ENCODE measurements at places on chromosomes 12 and 14.

DNA sequence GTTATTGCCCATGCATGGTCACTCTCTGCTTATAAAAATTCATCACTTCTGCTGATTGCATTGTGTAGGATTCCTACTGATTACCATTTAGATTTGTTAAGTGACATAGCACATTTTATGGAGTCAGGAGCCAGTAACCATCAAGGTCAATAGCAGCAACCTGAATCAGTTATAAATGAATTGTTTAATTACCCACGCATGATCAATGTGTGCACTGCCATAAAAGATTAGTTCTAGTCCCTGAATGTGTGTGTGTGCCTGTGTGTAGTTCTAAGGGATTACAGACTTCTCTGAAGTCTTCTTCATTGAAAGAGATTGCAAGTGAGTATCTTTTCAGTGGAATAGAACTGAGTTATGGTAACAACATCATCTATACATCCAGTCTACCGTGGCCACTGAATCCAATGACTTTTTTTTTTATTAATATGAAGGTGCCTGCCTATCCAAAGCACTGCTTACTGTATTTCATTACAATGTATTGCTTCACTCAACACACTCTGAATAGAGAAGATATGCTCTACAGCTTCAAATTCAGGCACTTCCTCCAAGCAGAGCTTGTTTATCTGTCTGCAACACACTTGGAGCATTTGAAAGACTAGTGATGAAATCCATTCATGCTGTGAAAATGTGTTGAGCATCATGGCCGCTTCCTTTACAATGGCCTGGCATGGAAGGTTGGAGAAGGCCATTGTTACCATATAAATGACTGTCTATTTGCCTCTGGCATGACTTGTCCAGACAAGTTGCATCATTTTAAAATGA is 381.7 kb downstream of the DIO2 start:
- DNase-seq: no peak

DNA sequence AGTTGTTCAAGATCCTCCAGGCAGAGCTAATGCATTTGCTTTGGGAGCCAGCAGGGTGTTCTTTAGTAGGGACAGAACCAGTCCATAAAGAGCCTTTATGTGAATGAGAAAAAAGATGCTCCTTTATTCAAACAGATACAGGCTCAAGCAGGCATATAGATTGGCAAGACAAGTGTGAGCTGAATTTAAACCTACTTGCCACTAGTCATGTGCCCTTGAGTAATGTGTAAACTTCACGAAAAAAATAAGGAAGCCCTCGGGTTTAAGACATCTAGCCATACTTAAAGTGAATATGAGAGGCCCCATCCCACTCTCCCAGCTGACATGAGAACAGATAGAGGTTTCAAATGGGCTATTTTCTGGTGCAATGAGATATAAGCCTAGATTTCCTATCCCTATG is 43.1 kb upstream of the STRAP start:
- DNase-seq: no peak

- no peak for DNase-seq
Observed at GRCh38 chr14:64707661-64708060, 3.4 kb downstream of the PLEKHG3 start.

- no peak for DNase-seq
Observed at GRCh38 chr14:35390577-35391387, 13.8 kb downstream of the NFKBIA start.

DNA sequence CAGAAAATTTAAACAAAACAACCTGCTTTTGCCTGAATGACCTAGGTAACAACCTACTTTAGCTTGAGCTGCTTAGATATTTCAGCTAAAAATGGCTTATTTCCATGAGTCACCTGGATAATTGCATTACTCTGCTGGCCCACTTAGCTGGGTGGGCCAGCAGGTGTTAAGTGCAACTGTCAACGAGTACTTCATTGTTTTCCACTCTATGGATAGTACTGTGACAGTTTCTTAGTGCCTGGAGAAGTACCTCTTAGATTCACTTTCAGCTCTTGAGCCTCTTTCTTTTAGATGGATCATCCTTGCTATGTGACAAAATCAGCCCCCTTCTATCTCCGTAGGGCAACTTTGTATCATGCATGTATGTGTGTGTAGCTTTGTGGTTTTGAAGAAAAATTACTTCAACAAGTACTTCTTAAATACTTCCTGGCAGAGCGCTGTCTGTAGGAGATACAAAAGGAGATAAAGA is 368.2 kb upstream of the ATP2B1 start:
- no peak for DNase-seq

DNA sequence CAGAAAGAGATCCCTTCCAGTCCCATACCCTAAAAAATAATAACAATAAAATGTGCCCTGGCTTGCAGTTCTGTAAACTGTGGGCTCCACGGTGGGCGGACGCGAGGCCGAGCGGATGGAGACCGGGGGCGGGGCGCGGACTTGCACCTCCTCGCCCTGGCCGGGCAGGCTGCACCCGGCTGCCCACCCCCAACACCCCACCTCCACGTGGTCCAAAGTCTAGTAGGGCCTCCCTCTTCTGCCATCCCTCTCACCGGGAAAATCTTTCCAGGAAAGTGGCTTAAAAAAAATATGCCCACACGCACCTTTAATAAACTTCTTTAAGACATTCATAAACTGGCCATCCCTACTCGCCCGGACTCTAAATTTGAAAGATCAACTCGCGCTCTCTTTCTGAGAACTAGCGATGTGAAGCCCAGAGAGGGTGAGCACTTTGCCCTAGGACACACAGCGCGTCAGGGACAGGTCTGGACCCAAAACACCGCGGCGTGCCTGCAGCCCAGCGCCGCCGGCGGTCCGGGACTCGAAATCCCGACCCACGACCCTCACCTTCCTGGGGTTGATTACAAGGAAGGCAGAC is 1.9 kb upstream of the BCL11B start:
- DNase-seq: no peak

- no peak for DNase-seq
Observed at GRCh38 chr12:118102070-118102469, 1.7 kb downstream of the VSIG10 start.

GRCh38 chr14:61429316-61429715 is 107.9 kb downstream of the PRKCH start:
- DNase-seq: no peak

- no peak for DNase-seq
Observed at GRCh38 chr12:95637471-95638155, 86.3 kb upstream of the USP44 start.

DNA sequence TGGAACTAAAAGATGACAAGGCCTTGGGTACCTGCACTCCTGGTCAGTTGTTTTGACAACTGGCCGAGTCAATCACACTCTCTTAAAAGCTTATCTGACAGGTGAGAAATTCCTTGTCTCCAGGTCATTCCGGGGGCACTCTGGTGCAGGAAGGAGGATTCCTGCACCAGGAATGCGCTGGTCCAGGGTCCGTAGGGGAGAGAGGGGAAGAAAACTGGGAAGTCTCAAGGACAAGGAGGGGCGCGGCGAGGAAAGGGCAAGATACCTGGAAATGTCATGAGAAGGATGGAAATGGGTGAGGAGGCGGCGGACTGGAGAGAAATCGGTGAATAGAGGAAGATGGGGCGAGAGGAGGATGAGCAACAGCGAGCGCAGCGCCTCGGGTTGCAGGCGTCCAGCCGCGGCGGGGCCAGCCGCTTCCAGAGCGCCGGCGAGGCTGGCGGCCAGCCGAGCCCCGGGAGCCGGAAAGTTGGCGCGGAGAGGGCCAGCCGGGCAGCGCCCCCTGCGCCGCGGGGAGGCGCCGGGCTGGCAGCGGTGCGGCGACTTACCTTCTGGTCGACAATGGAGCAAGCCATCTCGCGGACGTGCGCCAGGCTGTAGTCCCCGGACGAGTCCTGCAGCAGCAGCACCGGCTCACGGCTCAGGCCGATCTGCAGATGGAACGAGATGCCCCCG is 809 bp downstream of the PRKD1 start:
- peak; percentile 5 for DNase-seq

GRCh38 chr12:645563-646071 is 17.6 kb downstream of the NINJ2 start:
- DNase-seq: no peak

Data from germinal center (tissue), 1 donor.